ENCODE measurements at places on chromosomes 2 and 18.

GRCh38 chr18:40447820-40448219, 1507.2 kb upstream of the PIK3C3 start:
- no peak for DNase-seq

DNA sequence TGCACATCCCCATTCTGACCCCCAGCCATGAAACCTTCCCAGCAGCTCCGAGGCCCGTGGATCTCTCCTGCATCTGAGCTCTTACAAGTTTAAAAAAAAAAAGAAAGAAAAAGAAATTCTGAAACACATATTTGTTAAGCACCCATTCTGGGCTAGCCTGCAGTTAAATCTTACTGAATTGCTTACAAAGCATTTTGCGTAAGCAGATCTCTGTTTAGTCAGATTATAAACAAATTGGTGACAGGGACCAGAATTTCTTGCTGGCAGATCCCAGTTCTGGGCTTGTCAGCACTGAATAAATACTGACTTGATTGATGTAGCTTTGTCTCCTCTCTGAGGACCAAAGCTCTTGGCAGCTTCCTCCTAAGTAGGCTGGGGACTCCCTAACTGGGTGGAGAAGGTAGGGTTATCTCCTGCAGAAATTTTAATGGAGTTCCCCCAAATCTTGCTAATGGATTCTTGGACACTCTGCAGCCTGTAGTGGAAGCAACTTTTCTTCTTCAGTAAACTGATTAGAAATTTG, 160.9 kb downstream of the MIB1 start:
- no peak for DNase-seq

DNA sequence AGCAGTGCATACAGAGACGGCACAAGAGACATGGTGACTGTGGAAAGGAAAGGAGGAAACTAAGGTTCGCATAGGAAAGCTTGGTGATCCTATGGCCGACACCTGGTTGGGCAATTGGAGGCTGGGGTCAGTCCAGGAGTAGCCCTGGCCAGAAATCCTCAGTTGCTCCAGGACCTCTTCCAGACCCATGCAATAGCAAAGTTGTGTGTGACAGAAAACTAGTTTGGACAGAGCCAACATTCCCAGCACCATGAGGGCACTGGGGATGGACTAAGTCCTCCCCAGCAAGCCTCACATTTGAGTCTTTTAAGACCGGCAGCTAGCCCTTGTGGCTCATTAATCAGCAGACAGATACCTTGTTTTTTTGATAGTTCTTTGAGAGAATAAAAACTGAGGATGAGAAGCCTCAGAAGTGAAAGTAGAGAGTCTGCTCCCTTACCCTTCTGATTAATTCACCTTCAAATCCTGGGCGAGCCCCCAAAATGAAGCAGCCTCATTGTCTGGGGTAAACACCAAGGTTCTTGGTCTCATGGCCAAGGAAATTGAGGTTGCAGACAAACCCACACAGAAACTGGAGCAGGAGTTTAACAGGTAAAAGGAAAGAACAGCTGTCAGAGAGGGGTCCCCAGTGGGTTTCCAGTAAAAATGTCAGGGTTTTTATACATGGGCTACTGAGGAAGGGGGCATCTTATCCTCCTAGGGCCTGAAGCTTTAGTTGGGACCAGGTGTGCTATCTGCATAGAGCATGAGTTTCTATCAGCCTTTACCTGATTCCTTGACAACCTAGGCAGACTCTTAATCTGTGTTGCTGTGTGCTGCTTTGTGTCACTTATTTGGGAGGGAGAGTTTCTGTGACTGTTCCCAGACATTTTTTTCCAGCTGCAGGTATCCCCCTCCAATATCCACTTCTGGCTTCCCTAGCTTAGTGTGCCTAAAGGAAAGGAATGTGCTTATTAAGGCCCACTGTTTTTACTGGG, 39.1 kb downstream of the STK17B start:
- DNase-seq: no peak

- DNase-seq: no peak
Observed at GRCh38 chr2:110868971-110869370, 136.6 kb downstream of the ACOXL start.

DNA sequence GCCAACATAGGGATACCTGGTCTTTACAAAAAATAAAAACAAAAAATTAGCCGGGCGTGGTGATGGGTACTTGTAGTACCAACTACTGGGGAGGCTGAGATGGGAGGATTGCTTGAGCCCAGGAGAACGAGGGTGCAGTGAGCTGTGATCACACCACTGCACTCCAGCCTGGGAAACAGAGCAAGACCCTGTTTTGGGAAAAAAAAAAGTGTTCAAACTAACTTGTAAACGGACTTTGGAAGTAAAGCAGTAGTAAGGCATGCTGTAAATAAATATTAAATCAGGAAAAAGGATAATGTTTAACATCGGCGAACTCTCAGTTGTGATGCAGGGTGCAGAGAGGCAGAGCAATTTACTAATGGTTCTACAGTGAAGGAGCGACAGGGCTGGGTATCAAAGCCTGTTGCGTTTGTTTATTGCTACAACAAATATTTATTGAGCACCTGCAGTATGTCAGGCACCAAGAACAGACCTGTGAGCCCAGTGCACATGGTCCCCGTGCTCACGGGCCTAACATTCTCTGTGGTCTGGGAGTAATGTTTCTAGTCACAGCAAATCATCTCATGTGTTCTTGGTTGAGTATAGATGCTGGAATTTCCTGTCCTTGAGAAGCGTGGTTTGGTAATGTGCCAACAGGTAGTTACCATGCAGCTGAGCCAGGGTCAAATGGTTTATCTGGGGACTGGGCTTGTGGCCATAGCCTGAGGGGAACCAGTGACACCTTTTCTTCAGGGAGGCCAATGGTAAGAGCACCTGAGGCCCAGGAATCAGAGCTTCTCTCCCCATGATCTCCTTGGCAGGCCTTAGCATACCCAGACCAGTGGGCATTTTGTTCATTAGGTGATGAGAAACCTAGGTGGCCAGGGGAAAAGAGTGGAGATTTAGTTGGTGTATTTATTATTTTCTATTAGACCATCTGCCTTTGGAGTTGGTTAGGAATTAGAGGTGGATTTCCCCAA, 27.9 kb upstream of the GREB1 start:
- DNase-seq: no peak

- DNase-seq: no peak
Observed at GRCh38 chr2:112162341-112162740, 24.2 kb downstream of the FBLN7 start.

DNA sequence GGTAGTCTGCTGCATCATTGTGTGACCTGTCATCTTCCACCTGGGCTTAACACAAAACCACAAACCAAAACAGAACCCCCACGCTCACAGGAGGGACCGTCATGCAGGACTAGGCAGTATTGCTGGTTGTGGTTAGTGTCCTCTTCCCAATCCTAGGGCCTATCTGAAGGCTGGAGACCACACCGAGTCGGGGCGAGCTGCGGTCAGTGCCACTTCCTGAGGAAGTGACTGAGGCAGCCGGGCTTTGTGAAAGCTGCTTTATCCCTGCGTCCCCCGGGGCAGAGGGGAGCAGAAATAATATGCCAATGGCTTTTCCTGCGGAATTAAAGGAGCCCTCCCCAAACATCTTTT, 22.9 kb downstream of the ZNF532 start:
- no peak for DNase-seq

GRCh38 chr2:38765149-38765548, 12.9 kb upstream of the GEMIN6 start:
- no peak for DNase-seq

GRCh38 chr2:84800194-84800805, 80.6 kb downstream of the TRABD2A start:
- no peak for DNase-seq

- no peak for DNase-seq
Observed at GRCh38 chr2:9145752-9146430, 60.7 kb upstream of the ASAP2 start.

- DNase-seq: no peak
Observed at GRCh38 chr2:176139661-176140512, 10.4 kb downstream of the HOXD8 start.

DNA sequence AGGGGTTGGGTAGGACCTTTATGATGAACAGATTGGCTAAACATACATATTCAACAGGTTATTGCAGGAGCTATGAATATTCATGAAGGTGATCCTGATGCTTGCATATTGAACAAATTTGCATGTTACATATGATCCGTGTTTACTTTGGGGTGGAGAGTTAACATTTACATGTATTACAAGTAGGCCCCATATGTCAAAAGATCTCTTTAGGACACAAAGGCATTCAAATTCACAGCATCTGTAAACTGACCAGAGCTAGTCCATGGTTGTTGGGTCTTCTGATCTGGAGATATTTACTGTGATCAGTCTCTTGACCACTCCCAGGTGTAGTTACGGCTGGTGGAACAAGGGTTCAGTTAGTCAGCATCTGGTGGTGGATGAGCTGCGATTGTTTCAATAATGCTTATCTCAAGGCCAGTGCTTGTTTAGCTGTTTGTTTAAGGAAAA, 80.4 kb downstream of the PMAIP1 start:
- DNase-seq: no peak

- no peak for DNase-seq
Observed at GRCh38 chr2:224986477-224986876, 55.8 kb downstream of the DOCK10 start.

DNA sequence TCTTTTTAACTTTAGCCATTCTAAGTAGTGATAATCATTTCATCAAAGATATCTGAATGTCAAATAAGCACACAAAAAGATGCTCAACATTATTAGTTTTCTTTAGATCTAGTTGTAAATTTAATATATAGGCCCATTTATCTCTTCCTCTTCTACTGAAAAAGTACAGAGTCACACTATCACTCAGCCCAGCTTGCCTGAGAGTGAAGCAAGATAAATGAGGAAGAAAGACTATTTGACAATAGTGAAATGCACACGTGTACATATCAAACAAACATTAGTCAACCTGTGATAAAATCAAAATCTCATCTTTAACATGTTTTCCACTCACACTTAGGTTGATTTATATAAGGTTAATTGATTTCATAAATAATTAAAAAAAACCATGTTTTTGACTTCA, 83.5 kb upstream of the CCDC195 start:
- DNase-seq: no peak

- DNase-seq: no peak
Observed at GRCh38 chr2:102768892-102769291, 7.1 kb downstream of the TMEM182 start.

DNA sequence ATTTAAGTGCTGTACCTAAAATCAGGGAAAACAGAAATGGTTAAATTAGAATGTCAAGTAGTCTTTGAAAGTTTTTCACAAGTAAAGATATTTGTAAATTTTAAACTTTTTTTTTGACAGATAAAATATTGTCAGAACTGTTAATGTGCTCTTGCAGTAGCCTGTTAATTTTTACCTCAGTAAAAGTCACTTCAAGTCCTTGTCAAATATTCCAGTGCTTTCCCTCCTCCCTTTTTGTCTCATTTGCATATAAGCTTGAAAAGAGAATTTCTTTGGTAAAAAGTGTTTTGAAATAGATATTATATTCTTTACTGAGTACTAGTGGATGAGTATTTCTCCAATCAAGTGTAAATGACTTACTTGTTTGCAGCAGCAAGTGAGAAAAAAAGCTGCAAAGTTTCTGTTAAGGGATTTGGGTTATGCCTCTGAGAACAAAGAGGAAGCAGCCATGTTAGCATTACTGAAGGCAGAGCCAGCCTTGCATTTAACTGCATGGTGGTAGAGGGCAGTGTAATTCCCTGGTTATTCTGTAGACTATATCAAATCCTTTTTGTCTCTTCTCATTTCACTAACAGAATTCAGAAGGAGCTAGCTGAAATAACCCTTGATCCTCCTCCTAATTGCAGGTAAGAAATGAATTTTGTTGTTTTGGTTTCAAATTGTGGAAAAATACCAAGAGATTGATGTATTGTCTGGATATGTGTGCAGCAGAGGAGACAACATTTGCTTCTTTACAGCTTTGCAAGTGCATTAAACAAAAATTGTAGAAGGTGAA, 3.2 kb downstream of the UBE2E3 start:
- no peak for DNase-seq

DNA sequence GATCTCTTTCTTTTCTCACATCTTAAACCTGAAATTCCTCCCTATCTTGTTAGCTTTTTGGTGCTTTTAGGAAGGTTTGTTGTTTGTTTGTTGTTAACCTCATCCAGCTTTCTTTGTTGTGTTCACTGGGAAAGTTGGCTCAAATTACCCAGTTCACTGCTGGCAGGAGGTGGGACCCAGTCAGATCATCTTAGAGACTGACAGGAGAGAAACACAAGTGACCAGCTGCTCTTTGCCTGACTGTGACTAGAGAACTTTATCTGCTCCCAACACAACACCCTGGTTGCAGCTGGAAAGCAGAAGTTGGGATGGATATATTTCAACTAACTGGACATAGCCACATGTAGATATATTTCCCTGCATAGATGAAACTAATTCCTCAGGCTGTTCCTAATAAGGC, 10.0 kb downstream of the MAPK4 start:
- DNase-seq: no peak

DNA sequence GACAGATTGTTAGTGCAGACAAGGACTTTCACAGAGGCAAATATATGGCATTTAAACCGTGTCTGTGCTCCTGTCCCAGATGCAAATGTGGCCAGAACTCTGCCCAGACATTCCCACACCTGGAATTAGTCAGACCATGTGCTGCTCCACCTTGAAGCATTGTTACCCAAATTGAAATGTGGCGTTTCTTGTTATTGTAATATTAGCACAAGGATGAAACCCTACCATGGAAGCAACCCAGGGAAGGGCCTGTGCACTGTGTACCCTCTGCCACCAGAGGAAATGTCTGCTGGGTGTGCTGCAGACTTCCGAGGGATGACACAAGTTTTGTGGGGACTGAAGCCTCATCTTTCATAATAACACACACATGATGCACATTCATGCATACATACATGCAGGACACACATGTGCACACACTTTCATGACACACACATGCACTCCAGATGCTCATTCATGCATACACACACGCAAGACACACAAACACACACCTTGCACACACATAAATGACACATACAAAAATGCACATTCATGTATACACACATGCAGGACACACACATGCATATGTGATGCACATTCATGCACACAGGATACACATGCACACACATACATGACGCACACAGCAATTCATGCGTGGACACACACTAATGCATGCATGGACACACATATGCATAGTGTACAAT, 133.2 kb upstream of the SNTG2 start:
- no peak for DNase-seq

DNA sequence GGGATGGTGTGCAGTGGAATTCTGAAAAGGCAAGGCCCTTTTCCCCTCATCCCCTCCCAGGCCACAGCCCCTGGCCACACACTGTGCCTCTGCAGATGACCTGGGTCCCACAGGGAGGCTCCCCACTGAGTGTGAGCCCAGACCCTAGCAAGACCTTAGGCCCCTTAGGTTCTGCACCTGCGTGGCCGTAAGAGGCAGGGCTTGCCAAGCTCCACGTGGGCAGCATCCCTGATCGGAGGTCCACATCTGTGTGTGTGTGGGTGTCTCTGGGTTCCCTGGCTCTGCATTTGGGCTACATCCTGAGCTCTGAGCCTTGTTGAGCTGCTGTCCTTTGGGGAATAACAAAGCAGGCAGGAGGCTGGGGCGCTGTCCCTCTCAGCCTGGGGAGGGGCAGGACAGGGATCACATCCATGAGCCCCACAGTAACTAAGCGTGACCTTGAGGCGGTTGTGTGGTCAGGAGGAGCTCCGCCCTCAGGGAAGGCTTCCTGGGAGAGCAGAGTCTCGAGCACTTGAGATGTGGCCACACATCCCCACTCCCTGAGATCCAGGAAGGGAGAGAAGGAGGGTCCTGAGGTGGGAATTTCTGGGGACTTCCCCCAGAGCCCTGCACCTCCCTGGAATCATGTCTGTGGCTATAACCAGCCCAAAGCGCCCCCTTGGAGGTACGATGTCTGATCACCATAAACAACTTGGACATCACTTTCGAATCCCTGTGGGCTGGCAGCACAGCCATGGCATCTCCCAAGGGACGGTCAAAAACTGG, 84.8 kb downstream of the STPG4 start:
- no peak for DNase-seq

GRCh38 chr2:170652637-170653417, 62.3 kb upstream of the SP5 start:
- no peak for DNase-seq
